ENCODE measurements at places on chromosomes 1 and 21. TPM values are rescaled to one million over a fixed set of nuclear protein-coding genes. Genes with fewer than 3 reads are reported as not detected.

The SLAMF9 gene
- total RNA-seq = not detected

The KISS1 gene
- total RNA-seq = not detected

GRCh38 chr1:65467536-65467935 is 47.1 kb downstream of the LEPR start:
- no peak for DNase-seq

DNA sequence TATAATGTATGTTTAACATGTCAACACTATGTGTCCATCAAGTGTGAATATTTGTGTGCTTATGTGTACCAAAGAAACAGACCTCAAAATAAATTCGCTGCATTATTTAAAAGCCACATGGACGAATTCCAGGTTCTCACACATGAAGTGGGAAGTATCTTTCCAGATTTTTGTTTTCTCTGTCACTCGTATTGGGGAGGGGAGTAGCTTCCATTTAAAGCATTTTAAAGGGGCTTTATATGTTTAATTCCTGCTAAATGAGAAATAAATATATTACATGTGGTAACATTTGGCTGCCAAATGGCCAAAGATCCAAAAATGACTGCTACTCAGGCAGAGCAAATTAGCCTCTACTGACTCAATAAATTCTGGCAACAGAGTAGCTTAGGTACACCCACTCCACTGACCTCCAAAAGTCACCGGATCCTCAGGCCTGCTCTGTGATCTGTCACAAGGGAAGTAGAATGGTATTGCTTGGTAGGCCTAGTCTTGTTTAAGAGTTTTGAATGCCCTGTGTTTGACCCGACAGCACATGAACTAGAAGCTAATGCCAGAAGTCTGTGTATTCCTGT is 178.1 kb downstream of the ZP4 start:
- no peak for DNase-seq

GRCh38 chr1:218517459-218517858 is 172.3 kb downstream of the TGFB2 start:
- no peak for DNase-seq

Measured in OCI-LY7 (cell line).